HCEC 1CT (cell line): ENCODE measurements at places on chromosomes 11 and 22.
A peak's percentile ranks its signal among the peaks of the same experiment; 100 is the strongest.

DNA sequence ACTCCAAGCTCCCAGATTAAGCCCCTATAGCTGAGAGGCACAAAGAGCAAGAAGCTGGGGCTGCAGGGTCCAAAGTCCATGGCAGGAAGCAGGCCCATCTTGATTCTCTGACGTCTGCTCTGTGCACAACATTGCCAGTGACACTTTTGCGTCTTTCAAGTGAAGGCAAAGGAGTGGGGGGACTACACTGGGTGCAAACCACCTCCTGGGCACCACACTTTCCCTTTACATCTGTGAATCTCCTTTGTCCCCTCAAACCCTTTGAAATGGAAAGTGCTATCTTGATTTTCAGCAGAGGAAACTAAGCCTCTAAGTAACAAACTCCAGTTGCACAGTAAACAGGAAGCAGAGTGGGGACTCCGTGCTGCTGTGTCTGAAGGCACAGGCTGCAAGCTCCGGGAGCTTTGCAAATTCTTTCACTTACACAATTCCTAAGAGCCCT, 428.0 kb downstream of the LARGE1 start:
- no peak for DNase-seq

GRCh38 chr11:110777775-110778174, 65.5 kb upstream of the ARHGAP20 start:
- DNase-seq = peak; percentile 69

DNA sequence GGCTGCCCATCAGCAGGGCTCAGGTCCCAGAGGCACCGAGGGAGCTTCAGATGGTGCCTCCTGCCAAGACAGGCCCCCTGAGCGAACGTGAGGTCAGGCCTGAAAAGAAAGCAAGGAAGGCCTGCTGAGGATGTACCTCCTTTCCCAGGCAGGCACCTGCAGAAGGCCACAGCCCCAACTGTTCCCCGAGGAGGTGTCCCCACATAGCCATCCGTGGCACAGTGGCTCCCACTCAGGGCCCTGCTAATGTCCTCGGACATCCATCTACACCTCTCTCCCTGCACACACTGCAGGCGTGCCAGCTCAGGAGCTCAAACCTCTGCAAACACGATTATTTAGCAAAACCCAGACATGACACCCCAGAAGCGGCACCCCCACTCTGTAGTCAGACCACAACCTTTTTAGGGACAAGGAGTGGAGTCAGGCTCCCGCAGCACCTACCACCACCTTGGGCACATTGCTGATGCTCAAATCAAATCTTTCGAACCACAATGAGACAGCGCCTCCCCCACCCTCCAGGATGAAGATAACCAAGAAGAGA, 36.9 kb downstream of the SHANK2 start:
- DNase-seq = no peak

GRCh38 chr22:37910890-37911672, 5.0 kb downstream of the MICALL1 start:
- DNase-seq = no peak

GRCh38 chr11:57622263-57622662, 24.8 kb downstream of the SERPING1 start:
- DNase-seq = no peak

DNA sequence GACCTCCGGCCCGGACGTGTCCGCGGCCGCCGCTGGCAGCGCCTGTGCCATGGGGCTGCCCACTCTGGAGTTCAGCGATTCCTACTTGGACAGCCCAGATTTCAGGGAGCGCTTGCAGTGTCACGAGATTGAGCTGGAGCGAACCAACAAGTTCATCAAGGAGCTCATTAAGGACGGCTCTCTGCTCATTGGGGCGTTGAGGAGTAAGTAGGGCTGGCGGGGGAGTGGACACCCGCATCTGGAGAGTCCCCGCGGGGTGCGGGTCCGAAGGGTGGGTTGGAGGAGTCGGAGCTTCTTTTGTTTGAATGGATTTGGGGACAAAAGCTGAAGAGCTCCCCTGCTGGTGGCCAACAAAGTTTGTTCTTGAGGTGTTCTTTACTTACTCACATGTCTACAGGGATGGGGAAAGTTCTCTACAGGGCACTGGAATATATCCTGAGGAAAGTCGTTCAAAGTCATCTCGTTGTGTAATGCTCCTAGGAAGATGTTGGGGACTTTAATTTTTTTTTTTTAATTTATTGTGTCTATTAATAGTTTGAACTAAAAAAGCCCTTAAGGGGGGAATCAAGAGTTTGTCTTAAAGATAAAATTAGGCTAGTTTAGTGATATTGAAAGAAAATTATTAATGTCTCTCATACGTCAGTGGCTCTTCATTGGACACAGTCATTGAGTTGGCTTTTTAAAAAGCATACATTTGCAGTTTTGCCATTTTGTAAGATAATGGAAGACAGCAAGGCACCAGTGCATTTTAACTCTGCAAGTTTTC, 725 bp downstream of the ARHGAP42 start:
- DNase-seq = peak; percentile 85

GRCh38 chr11:2474059-2474901, 29.5 kb downstream of the KCNQ1 start:
- no peak for DNase-seq

- no peak for DNase-seq
Observed at GRCh38 chr11:11553573-11553972, 68.2 kb downstream of the GALNT18 start.

GRCh38 chr22:35752006-35752862, 34.6 kb downstream of the APOL5 start:
- no peak for DNase-seq

DNA sequence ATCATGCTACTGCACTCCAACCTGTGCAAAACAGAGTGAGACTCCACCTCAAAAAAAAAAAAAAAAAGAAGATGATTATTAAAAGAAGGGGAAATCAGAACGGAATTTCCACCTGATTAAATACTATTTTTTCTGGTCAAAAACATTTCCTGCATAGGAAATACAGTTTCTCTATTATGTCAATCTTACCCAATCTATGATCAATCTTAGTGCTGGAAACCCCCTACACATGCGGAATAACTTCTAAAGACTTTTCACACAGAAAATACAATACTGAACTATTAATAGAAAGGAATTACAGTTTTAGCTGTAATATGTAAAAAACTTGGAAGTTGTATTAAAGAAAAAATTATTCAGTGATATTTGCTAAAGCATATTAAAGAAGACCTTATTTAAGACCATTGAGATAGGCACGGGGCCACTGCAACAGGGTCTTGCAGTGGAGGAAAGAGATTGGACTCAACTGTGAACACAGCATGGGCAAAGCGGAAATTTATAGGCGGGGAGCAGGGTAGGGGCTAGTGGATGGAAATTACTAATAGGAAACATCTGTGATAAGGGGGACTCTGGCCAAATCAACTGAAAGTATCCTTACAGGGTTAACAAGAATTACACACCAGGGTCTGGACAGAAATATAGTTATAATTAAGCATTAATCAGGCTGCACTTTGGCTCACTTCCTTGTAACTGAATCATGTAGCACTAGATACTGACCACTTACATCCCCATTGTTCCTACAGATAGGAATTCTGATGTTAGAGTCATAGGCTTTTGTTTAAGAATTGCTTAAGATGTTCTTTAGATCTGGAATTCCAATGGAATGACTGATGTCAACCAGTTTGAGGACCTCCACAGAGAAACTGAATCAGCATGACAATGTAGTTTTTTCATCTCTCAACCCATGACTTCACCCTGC, 411.5 kb upstream of the DDI1 start:
- DNase-seq = peak; percentile 97

- DNase-seq = peak; percentile 23
Observed at GRCh38 chr11:106644824-106645223, 373.5 kb downstream of the GUCY1A2 start.

DNA sequence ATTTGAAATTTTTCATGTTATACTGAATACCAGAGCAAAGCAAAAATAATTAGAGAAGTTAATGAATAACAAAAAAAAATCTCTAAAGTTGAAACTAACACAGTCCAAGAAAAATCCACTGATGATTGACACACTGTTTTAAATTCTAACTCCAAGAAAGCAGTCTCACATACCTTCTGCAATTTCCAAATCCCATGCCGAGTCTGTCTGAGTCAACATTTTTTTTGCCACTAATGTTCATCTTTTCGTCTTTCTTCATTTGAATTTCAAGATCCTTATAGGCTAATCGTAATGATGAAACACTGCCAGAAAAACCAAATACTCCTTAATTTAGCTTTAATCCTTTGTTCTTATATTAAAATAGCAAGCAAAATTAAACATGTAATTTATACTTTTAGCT, 39.5 kb downstream of the ARFGAP3 start:
- no peak for DNase-seq

DNA sequence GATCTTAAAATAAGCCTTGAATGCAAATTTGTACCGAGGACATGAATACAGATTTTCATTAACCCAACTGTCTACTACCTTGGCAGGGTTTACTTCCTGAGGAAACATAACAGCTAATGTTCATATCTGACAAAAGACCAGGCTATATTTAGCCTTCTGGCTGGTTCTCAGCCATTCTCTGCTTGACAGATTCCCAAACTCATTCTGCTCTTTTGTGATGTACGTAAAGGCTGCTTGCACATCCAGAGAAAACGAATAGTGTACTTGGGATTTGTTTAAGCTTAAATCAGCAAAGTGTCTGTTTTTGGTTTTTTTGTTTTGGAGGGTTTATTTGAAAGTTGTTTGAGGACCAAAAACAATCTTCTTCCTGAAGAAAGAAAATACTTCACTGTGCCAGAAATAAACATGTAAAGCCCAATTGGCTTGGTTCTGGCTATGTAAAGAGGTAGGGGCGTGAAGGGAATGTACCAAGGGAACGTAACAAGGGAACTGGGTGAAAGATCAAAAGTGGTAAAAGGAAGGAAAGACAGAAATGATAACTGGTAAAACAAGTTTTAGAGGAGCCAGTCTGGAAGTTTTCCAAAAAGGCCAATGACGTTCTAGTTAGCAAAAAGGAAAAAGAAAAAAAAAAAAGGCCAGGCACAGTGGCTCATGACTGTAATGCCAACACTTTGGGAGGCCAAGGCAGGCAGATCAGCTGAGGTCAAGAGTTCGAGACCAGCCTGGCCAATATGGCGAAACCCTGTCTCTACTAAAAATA, 21.4 kb upstream of the CRTAM start:
- DNase-seq = no peak

GRCh38 chr11:57662893-57663292, 5.0 kb upstream of the ZDHHC5 start:
- DNase-seq = no peak

GRCh38 chr22:20943104-20943933, 23.7 kb upstream of the AIFM3 start:
- no peak for DNase-seq

- DNase-seq = no peak
Observed at GRCh38 chr11:18590571-18590970, 2.0 kb upstream of the UEVLD start.

- DNase-seq = no peak
Observed at GRCh38 chr11:63850920-63851319, 12.0 kb downstream of the MARK2 start.

DNA sequence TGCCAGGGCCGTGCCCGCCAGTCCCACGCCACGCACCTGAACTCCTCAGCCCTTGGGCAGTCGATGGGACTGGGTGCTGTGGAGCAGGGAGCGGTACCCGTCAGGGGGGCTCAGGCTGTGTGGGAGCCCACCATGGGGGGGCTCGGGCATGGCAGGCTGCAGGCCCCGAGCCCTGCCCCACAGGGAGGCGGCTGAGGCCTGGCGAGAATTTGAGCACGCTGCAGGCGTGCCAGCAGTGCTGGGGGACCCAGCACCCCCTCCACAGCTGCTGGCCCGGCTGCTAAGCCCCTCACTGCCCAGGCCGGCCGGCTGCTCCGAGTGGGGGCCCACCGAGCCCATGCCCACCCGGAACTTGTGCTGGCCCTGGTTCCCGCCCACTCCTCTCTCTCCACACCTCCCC, 56.8 kb downstream of the TMPRSS5 start:
- DNase-seq = no peak

- no peak for DNase-seq
Observed at GRCh38 chr22:20137671-20138416, 6.2 kb downstream of the ZDHHC8 start.

GRCh38 chr11:27255447-27255828, 107.6 kb downstream of the CCDC34 start:
- DNase-seq = peak; percentile 46

DNA sequence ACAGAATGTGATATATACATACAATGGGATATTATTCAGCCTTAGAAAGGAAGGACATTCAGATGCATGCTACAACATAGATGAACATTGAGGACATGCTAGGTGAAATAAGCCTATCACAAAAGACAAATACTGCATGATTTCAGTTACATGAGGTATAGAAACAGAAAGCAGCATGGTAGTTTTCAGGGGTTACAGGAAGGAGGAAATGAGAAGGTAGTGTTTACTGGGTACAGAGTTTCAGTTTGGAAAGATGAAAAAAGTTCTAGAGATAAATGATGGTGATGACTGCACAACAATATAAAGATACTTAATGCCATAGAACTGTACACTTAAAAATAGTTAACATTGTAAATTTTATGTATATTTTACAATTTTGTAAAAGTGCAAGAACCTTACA, 266.7 kb upstream of the C11orf87 start:
- no peak for DNase-seq

GRCh38 chr11:31804312-31805036, 6.6 kb downstream of the PAX6 start:
- no peak for DNase-seq

GRCh38 chr11:96259134-96259830, 83.7 kb downstream of the MAML2 start:
- peak; percentile 85 for DNase-seq

- peak; percentile 21 for DNase-seq
Observed at GRCh38 chr22:42500161-42500835, 19.3 kb downstream of the RRP7A start.

DNA sequence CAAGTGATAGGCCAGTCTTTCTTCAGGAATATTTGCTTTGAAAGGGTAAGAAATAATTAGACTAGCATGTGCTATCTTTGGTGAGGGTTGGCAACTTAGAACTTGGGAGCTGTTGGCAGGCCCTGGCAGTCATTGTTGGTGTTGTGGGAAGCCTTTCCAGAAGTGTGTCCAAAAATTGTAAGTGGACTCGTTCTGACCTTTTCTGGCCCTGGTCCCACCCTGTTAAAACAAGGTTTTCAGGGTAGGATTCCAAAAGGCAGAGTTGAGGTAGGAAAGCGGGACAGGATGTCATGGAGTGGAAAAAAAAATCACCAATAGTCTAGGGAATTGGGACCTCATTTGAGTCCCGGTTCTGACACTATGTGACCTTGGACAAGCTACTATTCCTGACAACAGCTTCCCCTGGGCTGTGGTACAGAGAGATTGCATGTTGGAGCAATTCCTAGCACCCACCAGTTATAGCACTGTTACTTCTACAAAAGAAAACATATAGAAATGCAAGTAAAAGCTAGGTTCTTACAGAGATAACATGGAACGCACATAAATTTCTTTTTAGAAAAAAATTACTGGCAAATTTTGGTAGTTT, 299.3 kb upstream of the DDI1 start:
- DNase-seq = no peak
